ENCODE measurements at places on chromosomes 2 and 18.

DNA sequence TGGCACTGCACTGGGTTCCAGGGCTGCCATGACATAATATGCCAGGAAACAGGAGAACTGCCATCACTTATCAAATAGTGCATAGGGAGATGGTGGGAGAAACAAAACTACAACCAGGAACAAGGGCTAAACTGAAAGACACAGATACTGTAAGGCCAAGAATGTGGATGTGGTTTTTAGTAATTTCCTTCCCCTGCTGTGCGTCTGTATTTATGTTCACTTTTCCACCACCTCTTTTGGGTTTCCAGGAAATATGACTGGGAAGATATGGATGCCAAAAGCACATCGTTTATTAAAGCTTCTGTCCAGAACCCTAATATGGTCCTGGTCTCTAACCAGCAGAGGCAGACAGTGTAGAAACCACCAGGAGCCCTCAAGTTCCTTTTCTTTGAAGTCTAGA is 759.7 kb upstream of the FANCL start:
- no peak for DNase-seq

- no peak for DNase-seq
Observed at GRCh38 chr18:26940744-26941398, 75.4 kb upstream of the AQP4 start.

GRCh38 chr2:232473467-232473890 is 14.2 kb downstream of the ECEL1 start:
- DNase-seq, result no peak

- no peak for DNase-seq
Observed at GRCh38 chr2:241139531-241140444, 9.5 kb downstream of the PASK start.

GRCh38 chr2:105627534-105627933 is 117.2 kb upstream of the NCK2 start:
- DNase-seq, result no peak

- DNase-seq, result no peak
Observed at GRCh38 chr18:13317801-13318200, 99.2 kb downstream of the LDLRAD4 start.
